ENCODE measurements at places on chromosomes 5 and 9. TPM values are rescaled to one million over a fixed set of nuclear protein-coding genes. Genes with fewer than 3 reads are reported as not detected.

- DNase-seq = no peak
Observed at GRCh38 chr5:171681677-171682076, 103.9 kb upstream of the SMIM23 start.

The SPINK5 gene
- total RNA-seq = not detected

DNA sequence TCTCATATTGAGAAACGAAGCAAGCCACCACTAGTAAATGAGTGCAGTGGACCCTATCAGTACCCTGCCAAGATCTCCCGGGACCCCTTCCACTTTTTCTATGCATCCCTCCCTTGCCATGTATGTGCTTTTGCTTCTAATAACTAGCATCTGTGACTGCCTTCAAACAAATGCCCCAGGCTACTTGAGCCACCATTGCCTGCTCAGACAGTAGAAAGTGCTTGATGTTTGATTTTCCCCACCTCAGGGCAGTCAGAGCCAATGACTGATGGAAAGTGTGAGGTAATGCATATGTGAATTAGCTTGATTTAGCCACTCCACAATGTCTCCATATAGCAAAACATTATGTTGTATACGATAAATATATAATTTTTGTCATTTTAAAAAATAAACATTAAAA is 797.3 kb upstream of the ACO1 start:
- no peak for DNase-seq

DNA sequence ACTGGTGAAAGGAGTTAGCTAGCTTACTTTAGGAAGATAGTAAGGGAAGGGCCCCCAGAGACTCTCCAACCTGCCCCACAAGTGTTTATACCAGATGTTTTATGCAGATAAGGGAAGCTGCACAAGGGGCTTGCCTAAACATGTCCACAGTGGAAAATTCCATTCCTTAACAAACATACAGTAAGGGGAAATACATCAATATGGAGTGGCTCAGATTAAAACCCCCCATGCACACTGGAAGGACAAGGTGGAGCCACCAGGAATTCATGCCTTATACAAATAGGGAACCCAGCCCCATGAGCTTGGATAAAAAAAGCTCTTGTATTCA is 106.3 kb upstream of the GPBP1 start:
- DNase-seq = no peak

The CDHR2 gene
- total RNA-seq = under 0.01 TPM

The SH3PXD2B gene
- total RNA-seq = 17.6 TPM

The PCDHB3 gene
- 10.3 TPM for total RNA-seq

DNA sequence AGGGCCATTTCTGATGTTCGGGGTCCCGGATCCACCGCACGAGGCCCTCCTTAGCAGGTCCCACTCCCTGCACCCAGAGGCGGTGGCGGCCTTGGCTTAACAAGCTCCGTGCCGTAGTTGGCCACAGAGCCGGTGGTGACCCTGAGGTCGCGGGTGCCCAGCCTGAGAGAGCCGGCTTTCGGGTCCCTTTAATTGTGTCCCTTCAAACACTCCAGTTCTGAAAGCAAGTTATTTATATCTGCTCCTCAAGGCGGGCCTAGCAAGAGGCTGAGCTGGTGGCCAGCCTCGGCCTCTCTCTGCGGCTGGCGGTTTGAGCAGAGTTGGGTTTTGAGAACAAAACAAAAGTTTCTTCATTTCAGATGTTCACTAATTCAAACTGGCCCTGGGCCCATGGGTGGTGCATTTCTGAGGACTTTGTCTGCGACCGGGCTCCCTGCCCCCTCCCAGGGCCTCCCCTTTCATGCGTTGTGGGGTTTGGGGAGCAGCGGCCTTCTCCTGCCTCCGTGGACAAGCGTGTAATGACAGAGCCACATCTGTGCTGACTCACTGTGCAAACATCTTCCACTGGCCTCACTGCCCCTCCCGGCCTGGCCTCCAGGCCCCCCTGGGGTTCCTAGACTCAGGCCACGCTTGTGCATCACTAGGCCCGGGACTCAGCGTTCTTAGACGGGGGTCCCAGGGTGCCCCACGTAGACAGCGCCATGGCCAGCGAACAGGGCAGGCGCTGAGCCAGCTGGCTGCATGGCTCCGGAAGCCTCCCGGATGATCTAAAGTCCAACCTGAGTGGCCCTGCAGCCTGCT is 49.4 kb upstream of the COL5A1 start:
- no peak for DNase-seq

The OR2S2 gene
- total RNA-seq = not detected
